ENCODE measurements at places on chromosomes 2 and 18.

DNA sequence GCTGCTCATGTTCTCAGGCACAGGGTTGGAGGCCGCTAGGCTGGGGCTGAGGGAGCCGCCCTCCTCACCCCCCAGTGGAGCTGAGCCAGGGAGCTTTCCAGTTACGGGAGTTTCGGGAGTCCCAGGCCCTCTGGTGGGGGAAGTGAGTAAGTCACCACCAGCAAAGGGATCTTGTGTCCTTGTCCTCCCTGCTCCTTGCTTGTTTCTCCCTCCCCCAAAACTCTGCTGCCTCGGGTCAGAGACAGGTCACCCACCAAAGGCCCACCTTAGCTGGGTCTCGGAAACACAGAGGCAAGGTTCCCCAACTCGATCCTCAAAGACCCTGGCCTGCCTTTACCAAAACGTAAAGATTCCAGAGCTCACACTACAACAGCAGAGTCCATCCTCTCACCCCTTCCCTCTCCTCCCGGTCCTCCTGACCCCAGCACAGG, 60.5 kb upstream of the POMC start:
- H3K27me3 ChIP-seq = no peaks in the 10 kb centered on the region
- H3K4me3 ChIP-seq = no peak overlapping the region
- H3K4me1 ChIP-seq = peaks cover 23% of the 10 kb centered on the region

- H3K36me3 ChIP-seq = no peaks in the 10 kb centered on the region
- H3K4me1 ChIP-seq = no peaks in the 10 kb centered on the region
- DNase-seq = no peak
- no peaks in the 10 kb centered on the region for H3K27me3 ChIP-seq
- H3K27ac ChIP-seq = no peak overlapping the region
Observed at GRCh38 chr2:232236200-232236599, 142.4 kb upstream of the ALPP start.

GRCh38 chr2:73386342-73386868, 769 bp downstream of the ALMS1 start:
- no peaks in the 10 kb centered on the region for H3K27me3 ChIP-seq
- peak overlapping the region; percentile 67 for H3K4me3 ChIP-seq
- H3K27ac ChIP-seq = peak overlapping the region; percentile 84
- peaks cover 12% of the 10 kb centered on the region for H3K4me1 ChIP-seq

GRCh38 chr2:136376798-136377211, 258.9 kb upstream of the CXCR4 start:
- no peak overlapping the region for H3K4me3 ChIP-seq
- H3K27ac ChIP-seq = no peak overlapping the region
- H3K4me1 ChIP-seq = no peaks in the 10 kb centered on the region
- no peaks in the 10 kb centered on the region for H3K36me3 ChIP-seq

DNA sequence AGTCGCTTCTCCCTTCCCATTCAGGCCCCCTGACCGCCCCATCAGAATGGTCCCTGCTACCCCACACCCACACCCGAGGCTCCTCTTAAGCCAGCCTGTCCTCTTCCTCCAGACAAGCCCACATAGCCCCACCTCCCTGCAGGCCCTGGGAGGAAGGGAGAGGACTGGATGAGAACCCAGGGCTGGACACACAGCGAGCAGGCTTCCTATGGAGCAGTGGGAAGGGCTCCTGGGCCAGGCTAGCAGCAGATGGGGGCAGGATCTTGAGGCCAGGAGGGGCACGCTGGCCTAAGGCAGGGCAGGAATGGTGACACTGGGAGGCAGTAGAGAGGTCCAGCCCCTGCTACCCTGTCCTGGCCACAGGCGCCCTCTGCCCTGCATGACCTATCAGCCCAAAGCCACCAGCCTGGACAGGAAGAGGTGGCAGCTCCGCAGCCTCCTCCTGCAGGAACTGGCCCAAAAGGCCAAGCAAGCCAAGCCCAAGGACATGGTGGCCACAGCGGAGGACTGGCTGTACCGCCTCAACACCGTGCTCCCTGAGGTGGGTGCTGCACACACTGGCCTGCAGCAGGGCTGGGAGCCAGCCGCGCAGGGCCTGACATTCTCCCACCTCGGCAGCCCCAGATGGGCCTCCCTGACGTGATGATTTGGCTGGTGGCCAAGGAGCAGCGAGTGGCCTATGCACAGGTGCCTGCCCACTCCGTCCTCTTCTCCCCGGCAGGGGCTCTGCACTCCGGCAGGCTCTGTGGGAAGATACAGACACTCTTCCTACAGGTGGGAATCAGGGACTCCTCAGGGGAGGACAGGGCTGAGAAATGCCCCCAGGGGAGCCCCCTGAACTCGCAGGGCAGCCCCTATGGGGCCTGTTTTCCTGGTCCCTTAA, 43.3 kb downstream of the FER1L5 start:
- no peak overlapping the region for H3K27ac ChIP-seq
- H3K27me3 ChIP-seq = no peaks in the 10 kb centered on the region
- H3K4me3 ChIP-seq = no peak overlapping the region
